ENCODE measurements at places on chromosomes 3 and 15. TPM values are rescaled to one million over a fixed set of nuclear protein-coding genes. Genes with fewer than 3 reads are reported as not detected.

ZNF860 gene
- total RNA-seq, result 2.3 TPM

C3orf85 gene
- not detected for total RNA-seq

ZPLD1 gene
- 0.26 TPM for total RNA-seq

GRCh38 chr15:59976480-59977271 is 27.4 kb upstream of the FOXB1 start:
- no peak for DNase-seq
- no peaks in the 10 kb centered on the region for H3K4me1 ChIP-seq
- H3K27me3 ChIP-seq, result peaks cover 17% of the 10 kb centered on the region
- no peak overlapping the region for H3K27ac ChIP-seq
- no peak overlapping the region for H3K4me3 ChIP-seq

GRCh38 chr3:128427872-128428822 is 38.5 kb downstream of the DNAJB8 start:
- no peaks in the 10 kb centered on the region for H3K36me3 ChIP-seq
- no peak overlapping the region for H3K27ac ChIP-seq
- H3K27me3 ChIP-seq, result peaks cover 67% of the 10 kb centered on the region
- H3K4me1 ChIP-seq, result peaks cover 5% of the 10 kb centered on the region

- H3K4me3 ChIP-seq, result no peak overlapping the region
- H3K4me1 ChIP-seq, result no peaks in the 10 kb centered on the region
- peak; percentile 21 for DNase-seq
- H3K27me3 ChIP-seq, result no peaks in the 10 kb centered on the region
Measured at GRCh38 chr3:50850639-50851511, 176.1 kb downstream of the DOCK3 start.

DNA sequence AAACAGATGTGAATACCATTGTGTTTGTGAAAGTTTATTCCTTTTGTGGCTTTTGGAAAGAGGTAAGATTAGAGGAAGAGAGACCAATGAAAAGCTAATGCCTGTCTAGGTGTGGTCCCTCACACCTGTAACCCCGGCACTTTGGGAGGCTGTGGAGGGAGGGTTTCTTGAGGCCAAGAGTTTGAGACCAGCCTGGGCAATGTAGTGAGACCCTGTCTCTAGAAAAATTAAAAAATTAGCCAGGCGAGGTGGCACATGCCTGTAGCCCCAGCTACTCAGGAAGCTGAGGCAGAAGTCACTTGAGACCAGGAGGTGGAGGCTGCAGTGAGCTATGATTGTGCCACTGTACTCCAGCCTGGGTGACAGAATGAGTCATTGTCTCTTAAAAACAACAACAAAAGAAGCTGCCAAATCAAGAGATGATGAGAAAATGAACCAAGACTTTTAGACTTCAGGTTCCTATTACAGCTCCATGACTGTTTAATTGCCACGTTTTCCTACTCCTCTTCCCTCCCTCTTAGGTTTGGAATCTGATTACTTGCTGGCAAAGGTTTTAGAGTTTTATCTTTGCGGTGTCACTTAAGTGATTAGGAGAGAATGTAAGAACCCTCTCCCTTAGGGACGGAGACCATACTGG is 68.7 kb downstream of the CGNL1 start:
- DNase-seq, result no peak
- H3K27ac ChIP-seq, result no peak overlapping the region
- no peaks in the 10 kb centered on the region for H3K4me1 ChIP-seq
- no peaks in the 10 kb centered on the region for H3K36me3 ChIP-seq

GRCh38 chr3:32501783-32502117 is 902 bp downstream of the CMTM6 start:
- H3K27ac ChIP-seq, result peak overlapping the region; percentile 100
- no peaks in the 10 kb centered on the region for H3K36me3 ChIP-seq
- H3K4me3 ChIP-seq, result peak overlapping the region; percentile 96
- H3K27me3 ChIP-seq, result no peaks in the 10 kb centered on the region
- peaks cover 49% of the 10 kb centered on the region for H3K4me1 ChIP-seq
